ENCODE measurements at places on chromosomes 6 and 20.

GRCh38 chr6:131490441-131490840 lies 82.6 kb upstream of the ARG1 start:
- DNase-seq: no peak

- no peak for DNase-seq
Measured at GRCh38 chr6:42693725-42694323, 28.6 kb downstream of the PRPH2 start.

DNA sequence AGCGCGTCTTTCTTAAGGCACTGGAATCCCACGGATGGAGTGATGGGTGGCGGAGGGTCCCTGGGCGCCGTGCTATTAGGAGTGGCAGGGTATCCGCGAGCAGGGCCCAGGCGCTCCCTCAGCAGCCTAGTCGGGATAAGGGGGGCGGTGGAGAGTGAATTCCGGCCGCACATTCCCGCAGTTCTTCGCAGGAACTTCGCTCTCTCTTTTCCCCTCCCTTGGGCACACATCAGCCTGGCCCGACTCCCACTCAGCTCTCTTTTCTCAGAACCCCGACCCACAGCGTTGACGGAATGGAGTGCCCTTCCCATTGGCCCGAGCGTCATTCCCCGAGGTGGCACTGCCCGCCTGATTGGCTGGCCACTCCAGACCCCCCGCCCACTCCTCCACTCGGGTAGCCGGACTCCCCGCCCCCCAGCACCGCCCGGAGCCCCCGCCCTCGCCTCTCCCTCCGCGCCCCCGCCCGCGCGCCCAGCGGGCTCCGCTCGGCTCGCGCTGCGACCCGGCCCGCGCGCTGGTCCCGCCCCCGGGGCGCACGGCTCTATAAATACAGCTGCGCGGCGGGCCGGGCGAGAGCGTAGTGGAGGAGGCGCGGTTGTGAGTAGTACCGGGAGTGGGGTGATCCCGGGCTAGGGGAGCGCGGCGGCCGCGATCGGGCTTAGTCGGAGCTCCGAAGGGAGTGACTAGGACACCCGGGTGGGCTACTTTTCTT lies at the start of gene ID4:
Gene ID4 (plus strand): TSS at position 572 of the 712 bp plus-strand sequence. CDS start 385 bp downstream, outside the sequence.
- DNase-seq: no peak

- DNase-seq: peak; percentile 97
Measured at GRCh38 chr6:26556263-26557070, 18.3 kb downstream of the HMGN4 start.

GRCh38 chr6:170433163-170434116 lies 119.7 kb downstream of the PSMB1 start:
- no peak for DNase-seq

- no peak for DNase-seq
Measured at GRCh38 chr6:22113026-22113766, 183.6 kb downstream of the PRL start.

GRCh38 chr20:60658681-60659080 lies 593.4 kb upstream of the CDH4 start:
- no peak for DNase-seq

GRCh38 chr6:148348335-148348734 lies 5.7 kb downstream of the SASH1 start:
- DNase-seq: no peak

DNA sequence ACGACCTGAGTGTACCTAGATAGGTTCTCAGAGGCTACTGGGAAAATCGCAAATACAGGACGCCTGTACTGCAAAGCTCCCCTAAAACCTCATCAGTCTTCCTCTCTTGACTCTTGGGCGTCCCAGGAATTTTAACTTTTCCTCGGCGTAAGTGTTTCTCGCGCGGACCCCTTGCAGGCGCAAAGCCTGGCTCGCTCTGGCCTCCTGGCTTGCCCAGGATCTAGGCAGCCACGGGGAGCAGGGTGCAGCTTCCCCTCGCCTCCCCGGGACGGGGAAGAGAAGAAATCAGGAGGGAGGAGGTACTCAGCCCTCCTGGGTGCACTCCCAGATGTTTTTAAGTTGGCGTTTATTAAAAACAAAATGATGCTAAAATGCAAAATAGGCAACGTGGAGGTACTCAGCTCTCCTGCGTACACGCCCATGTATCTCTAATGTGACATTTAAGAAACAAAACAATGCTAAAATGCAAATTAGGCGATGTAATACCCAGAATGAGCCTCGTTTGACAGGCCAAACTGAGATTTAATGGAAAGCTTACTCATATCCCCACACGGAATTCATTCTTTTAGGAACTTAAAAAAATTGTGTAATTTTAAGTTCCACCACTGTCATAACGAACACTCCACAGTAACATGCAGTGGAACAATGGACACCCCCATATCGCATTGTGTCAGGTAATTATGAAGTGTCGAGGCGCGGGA lies 1.6 kb upstream of the SOBP start:
- DNase-seq: peak; percentile 48

GRCh38 chr20:38098952-38099351 lies 65.4 kb downstream of the RPRD1B start:
- DNase-seq: no peak

DNA sequence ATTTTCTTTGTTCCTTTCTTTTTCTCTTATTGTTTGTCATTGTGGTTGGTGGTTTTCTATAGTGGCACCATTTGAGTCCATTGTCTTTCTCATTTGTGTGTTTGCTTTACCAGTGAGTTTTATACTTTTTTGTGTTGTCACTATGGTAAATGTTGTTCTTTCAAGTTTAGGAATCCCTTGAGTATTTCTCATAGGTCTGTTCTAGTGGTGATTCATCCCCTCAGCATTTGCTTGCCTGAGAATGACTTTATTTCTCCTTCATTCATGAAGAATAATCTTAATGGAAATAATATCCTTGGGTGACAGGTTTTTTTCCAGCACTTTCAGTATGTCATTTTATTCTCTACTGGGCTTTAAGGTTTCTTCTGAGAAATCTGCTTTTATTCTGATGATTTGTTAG lies 209.2 kb upstream of the ASCC3 start:
- DNase-seq: no peak

DNA sequence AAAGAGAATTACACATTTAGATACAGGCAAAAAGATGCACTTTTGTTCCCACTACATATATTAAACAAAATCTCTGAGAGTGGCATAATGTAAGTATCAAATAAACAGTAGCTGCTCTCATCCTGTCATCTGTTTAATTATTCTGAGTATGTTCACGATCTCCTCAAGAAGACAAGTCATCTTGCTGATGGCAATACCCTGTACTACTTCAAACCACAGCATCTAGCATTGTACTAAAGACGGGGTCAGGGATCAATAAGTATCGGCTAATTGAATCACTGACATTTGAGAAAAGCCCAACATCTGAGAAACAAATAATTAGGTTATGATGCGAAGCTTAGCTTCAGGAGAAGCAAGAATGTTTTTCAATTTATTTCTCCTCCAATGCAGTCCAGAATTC lies 175.1 kb downstream of the PTPRK start:
- DNase-seq: no peak

DNA sequence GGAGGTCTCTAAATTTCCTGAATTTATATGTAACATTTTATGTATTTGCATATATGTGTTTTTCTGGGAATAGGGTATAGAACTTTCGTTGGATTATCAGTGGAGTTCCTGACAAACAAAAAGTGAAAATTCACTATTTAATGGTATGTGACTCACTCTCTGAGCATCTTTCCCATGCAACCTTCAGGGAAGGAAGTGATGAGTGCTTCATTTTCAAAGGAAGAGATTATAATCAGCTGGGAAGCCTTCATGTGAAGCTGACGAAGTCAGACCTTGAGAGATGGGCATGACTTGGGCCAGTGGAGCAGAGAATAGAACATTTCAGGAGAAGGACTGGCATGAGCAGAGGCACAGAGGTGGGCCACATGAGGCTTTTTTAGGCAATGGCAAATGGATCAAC lies 72.7 kb downstream of the FAXC start:
- no peak for DNase-seq

DNA sequence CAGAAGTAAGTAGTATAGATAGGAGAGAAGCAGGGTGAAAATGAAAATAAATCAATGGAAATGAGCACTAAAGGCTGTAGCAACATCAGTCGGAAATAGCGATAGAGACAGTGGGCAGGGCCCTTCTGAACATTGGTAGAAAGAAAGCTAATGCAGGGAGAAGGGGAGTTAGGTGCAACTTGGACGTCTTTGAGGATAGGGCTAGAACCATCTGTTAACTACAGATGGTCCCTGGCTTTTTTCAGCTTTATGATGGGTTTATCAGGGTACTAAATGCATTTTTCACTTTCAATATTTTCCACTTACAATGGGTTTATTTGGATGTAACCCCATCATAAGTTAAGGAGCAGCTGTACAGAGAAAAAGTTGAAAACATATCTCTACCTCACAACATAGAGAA lies 72.8 kb upstream of the CNR1 start:
- DNase-seq: no peak

DNA sequence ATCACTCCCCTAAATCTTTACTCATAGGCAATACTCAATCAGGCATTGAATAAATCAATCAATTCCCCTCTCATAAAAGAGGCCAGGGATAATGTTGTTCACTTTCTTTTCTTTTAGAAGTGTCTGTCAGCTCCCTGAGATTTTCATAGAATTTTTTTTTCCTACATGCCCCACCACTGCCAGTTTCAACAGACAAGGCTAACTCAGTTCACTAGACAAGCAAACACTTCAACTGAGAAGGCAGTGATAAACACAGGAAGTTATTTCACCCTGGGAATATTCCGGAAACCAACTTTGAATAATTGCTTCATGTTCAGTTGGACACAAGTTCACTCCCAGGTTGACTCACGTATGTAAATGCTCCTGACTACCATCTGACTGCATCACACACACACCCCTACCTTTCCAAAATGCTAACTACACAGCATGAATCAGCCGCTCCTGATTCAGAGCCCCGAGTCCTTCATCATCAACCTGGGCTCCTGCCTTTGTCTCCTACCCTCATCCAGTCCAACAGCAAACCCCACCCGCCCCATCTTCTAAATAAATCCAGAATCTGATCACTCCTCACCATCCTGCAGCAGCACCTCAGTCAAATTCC lies 143.9 kb downstream of the BCAS1 start:
- no peak for DNase-seq

- DNase-seq: no peak
Measured at GRCh38 chr20:41175727-41176330, 38.5 kb downstream of the PLCG1 start.

GRCh38 chr6:107712665-107713551 lies 111.2 kb downstream of the SCML4 start:
- DNase-seq: no peak

- DNase-seq: no peak
Measured at GRCh38 chr6:154169193-154169847, 130.3 kb downstream of the OPRM1 start.

GRCh38 chr6:37490536-37491170 lies 9.0 kb downstream of the CCDC167 start:
- no peak for DNase-seq

- DNase-seq: no peak
Measured at GRCh38 chr20:34693414-34693813, 10.7 kb upstream of the TP53INP2 start.

DNA sequence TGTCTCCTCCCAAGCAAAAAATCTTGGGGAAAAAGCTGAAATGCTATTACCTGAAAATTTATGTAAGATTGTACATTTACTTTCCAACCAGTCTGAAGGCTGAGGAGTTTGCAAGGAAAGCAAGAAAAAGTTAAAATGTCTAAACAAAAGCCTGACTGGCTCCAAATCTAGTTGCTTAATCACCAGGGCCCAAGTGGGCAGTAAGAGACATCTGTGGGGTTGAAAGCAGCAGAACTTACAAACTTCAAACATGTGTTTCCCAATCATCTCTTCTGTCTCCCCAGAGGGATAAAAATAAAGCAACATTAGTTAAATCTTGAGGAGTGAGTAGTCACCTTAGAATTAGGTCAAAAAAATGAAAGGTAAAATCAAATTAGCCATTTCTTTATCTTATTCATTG lies 98.6 kb downstream of the OGFRL1 start:
- no peak for DNase-seq

- DNase-seq: no peak
Measured at GRCh38 chr20:46179862-46180261, 61.7 kb downstream of the CD40 start.

- DNase-seq: no peak
Measured at GRCh38 chr20:43690943-43691598, 24.2 kb downstream of the MYBL2 start.

GRCh38 chr6:137309078-137309762 lies 90.0 kb upstream of the IFNGR1 start:
- peak; percentile 61 for DNase-seq

All from HAP-1 (cell line).